Activated T-cell treated with anti-CD3 and anti-CD28 coated beads, Interleukin-2, amount 50 U/mL, for 24 hours (primary cell): ENCODE measurements at places on chromosomes 2 and 18.

DNA sequence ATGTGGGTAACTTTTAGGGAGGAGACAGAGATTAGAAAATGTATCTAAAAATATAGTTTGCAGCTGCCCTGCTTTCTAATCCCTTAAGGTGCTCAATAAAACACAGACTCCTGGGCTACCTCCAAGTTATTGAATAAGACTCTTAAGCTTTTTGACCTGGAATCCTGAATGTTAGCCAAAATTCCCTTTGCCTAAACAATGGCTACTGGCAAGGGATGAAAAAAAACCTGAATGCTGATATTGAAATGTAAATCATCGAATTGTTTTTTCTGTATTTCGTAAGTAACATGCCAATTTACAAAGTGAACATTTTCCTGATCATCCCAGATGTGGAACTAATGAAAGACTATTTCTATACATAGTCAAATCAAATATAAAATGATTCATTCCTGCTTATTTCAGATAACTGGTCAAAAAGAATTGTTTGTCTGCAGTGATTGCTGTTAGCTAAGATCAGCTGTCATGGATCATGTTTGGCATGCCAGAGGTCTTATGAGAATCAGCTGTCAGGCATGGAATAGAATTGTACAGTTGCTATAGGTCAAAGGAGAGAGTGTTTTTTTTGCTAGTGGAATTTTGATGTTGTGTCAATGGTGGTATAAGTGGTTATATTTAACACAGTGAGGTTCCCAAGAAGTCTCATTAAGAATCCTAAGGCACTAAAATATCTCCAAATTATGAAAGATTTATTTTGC lies 363.6 kb upstream of the CWC22 start:
- DNase-seq, result no peak

GRCh38 chr2:216316743-216317142 lies 55.5 kb downstream of the MARCHF4 start:
- DNase-seq, result no peak

DNA sequence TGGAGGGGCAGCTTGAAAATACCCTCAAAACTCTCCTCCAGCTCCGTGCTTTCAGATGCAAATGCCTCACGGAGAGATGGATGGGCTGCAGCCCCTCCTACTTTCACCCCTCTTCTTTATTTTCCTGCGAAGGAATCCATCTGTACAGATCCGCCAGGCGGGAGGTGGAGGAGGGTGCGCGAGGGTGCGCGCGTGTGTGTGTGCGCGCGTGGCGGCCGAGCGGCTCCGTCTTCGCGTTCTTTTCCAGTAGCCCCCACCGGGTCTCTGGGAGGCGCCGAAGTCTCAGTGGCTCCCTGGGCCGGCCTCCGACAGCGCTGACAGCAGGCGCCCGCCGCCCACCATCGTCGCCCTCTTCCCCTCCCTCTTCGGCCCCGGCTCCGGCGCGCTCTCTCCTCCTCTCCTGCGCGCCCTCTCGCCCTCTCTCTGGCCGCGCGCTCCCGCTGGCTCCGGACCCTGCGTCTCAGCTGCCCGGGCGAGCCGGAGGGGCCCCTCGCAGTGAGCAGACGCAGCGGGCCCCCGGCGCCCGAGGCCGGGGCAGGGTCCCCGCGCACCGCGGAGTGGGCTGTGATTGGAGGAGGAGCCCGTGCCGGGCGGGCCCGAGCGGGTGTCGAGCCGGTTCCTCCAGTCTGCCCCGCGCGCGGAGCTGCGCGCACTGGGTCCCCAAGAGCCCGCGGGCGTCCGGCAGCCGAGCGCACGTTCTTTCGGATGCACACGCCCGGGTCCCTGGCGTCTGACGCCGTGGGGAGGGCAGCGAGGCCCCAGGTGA lies at the start of gene CDH7:
CDH7 (plus strand) TSS at position 624 of the 766 bp plus-strand sequence. CDS start 11,831 bp downstream, outside the sequence.
- DNase-seq, result no peak

- DNase-seq, result no peak
These were observed 13.3 kb upstream of the IMPACT start for GRCh38 chr18:24413148-24413547.

DNA sequence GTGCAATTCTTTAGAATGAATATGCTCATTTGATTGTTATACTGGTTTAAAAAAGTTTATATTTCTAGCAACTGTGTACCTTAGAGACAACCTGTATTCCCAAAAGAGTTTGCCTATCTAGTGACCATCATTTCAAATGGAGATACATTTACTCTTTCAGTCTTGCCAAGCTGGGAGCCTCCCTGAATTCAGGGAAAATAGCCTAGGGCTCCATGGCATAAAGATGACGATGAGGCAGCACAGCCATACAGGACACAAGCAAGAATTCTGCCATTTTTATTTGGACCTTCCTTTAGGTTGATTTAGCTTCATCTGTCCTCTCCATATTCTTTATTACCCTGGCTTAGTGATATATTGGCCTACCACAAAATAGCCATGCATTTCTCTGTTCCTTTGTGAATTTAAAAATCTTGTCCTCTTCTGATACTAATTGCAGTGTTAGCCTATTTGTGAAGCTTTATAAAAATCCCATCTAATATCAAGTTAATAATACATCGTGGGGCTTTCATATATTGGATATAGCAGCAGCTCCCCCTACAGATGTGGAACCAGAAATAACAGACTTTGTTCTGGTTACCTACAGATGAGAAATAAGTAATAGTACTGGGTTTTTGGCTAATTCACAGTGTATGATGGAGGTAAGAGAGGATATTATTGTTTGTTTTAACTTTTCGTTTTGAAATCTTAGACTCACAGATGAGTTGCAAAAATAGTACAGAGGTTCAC lies 1661.9 kb upstream of the PIK3C3 start:
- no peak for DNase-seq

DNA sequence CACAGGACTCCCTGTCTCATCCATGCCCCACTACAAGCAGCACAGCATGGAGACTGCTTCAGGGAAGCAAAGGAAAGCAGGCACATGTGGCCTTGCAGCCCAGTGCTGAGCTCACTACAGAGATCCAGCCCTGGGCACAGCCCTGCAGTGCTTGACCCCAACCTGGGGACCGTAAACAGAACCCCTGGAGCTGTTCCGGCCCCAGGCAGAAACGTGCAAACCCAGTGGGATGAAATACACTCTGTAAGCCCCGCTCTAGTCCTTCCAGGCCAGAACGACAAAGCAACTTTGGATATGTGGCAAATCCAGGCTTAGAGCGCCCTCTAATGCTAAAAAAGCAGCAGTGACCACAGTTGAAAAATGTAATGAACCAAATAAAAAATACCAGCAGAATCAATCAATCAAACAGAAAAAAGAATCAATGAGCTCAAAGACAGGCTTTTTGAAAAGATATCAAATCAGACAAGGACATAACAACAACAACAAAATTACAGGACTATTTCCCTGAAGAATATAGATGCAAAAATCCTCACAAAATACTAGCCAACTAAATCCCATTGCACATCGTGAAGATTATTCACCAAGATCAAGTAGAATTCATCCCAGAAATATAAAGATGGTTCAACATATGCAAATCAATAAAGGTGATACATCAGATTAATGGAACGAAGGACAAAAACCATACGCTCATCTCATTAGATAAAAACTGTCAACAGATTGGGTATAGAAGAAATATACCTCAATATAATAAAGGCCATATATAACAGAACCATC lies 45.6 kb downstream of the ZNF519 start:
- no peak for DNase-seq

GRCh38 chr18:48898521-48898920 lies 52.2 kb downstream of the SMAD7 start:
- no peak for DNase-seq

GRCh38 chr2:10931710-10932255 lies 20.0 kb downstream of the KCNF1 start:
- no peak for DNase-seq

DNA sequence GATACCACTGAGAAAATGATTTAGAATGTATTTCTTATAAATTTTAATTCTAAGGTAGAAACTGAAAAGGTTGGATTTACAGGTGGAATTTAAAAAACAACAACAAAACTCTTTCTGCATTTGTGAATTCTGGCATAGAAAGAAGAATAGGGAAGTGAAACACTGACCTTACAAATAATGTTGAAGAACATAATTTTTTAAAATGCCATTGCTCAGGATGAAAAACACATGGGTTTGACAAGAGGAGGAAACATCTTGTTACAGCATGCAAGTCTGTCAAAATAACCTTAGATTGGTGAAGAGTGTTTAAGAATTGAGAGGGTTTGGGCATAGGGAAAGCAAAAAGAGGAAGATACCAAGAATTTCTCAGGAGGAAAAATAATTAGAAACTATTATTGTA lies 184.3 kb downstream of the UBE2E3 start:
- DNase-seq, result no peak

GRCh38 chr2:241546771-241547498 lies 11.6 kb upstream of the BOK start:
- no peak for DNase-seq

- DNase-seq, result no peak
These were observed 41.6 kb downstream of the LRRC30 start for GRCh38 chr18:7272311-7273049.

GRCh38 chr2:3572620-3573019 lies 2.4 kb upstream of the RPS7 start:
- DNase-seq, result no peak

DNA sequence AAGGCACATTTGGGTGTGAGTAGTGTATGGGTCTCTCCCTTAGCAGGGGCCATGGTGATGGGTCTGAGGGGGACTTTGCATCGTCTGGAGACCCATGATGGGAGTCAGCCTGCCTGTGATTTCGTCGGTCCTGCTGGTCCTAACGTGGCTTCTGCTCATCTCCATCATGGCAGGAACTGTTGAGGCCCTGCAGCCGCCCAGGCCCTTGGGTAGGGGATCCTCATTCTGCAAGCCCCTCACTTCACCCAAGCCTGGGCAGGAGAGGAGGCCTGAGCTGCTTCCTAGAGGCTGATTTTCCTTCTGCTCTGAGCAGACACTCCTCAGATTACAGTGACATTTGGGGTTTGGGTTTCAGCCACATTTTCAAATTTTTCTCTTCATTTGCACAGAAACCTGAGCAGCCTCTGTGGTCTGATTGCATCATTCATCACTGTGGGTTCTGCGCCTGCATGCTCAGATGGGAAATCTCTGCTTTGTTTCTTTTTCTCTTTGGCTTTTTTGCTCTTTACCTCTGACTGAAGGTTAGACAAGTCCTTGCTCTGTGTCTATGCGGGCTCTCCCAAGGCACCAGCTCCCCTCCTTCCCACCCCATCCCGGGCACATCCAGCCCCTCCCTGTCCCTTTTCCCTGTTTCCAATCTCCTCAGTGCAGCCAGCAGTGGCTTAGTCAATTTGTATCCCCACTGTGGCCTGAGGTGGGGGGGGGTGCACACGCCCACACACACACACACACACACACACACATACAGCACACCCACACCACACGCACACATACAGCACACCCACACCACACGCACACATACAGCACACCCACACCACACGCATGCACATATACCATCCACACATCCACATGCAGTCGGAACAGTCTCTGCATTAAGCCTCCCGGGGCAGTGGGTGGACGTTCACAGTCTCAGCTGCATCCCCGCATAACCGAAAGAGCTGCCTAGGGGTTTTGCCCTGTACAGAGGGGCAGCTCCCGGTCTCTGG lies 305.4 kb upstream of the HS6ST1 start:
- no peak for DNase-seq

DNA sequence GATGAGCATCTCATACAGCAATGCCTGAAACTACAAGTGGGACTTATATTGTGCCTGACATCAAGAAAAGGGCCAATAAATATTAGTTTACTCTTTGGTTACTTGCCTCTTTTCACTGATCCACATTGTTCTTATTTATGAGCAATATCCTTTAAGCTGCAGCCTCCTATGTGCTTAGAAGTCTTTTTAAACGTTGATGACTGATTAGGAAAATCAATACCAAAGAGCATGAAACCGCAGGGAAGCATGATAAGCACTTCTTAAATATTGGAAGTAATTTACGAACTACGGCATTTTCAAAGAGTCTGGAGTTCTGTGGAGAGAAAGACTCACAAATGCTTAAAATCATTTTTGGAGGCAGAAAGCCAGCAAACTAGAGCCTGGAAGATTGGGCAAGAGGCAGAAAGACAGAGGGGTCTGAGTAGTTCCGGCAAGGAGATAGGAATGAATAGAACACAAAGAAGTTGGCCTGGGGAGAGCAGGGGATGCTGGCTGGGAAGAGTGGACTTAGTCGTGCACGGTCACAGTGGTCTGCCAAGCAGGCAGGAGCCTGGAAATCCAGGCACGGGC lies 122.6 kb upstream of the NOSTRIN start:
- DNase-seq, result no peak
